ENCODE measurements at places on chromosomes 7 and 10.

DNA sequence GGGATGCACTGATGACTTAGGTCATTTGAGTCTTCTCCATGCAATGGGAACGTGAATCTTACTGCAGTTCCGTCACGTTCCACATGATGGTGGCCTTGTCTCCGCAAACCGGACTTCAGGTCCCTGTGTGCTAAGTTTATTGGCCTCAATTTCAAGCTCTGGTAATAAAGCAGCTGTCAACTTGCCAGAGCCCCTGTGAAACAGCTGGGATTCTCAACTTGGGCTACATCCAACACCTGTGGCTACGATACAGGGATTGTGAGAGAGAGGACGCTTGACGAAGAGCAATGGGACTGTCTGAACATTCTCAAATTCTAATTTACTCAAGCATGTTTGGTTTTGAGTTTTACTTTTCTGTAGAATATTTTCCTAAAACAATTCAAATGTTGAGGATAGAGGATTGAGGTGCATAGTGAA lies 174.2 kb downstream of the PTN start:
- no peak for DNase-seq

DNA sequence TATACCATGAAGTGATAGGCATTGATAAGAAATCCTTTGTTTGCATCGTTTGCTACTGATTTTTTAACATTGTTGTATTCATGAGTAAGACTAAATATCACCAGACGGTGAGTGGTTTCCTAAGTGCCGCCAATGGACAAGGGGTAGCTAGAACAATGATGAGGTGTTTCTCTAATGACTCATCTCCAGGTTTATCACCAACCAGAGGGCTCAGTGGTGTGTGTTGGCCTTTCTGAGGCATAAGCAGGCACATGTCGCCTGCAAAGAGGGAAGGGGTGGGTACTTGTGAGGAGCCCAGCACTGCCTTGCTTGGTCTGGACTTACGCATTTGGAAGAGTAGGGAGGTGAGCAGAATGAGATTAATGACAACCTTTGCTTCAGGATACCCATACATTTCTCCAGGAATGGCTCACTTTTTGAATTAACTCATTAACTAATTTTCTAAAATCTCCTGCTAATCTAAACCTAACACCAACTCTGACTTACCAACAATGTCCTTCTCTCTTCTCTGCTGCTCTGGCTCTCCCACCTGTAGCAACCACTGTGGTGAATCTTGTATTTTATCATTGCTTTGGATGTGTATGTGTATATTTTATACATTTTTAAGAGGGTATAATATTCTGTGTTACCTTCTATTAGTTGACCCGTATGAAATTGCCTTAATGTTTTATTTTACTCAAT lies 722.6 kb downstream of the GRID1 start:
- no peak for DNase-seq

DNA sequence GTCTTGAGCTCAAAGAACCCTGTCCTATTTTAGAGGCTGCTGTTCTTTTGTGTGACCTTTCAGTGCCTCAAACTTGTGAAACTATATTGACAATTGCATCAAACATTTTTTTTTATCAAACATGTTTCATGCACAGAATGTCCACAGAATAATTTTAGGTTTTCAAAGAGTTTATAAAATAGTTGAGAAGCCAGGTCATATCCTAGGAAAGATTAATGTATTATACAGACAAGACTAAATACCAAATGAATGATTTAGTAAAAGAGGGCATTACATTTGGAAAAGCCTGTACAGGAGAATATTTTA lies 67.0 kb downstream of the CDK6 start:
- no peak for DNase-seq

DNA sequence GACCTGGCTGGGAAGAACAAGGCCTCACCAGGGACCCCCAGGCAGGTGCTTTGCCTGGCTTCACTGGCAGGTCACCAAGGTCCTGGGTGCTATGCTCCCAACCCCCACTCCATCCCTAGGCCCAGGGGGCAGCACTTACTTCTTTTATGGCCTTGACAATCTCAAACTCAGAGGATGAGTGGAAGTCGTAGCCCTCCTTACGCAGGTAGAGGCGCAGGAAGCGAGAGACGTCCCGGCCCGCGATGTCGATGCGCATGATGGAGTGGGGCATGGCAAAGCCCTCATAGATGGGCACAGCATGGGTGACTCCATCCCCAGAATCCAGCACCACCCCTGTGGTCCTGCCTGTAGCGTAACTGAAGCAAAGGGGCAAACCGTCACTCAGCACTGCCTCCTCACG lies 18.5 kb downstream of the ACTR1A start:
- DNase-seq, result no peak

DNA sequence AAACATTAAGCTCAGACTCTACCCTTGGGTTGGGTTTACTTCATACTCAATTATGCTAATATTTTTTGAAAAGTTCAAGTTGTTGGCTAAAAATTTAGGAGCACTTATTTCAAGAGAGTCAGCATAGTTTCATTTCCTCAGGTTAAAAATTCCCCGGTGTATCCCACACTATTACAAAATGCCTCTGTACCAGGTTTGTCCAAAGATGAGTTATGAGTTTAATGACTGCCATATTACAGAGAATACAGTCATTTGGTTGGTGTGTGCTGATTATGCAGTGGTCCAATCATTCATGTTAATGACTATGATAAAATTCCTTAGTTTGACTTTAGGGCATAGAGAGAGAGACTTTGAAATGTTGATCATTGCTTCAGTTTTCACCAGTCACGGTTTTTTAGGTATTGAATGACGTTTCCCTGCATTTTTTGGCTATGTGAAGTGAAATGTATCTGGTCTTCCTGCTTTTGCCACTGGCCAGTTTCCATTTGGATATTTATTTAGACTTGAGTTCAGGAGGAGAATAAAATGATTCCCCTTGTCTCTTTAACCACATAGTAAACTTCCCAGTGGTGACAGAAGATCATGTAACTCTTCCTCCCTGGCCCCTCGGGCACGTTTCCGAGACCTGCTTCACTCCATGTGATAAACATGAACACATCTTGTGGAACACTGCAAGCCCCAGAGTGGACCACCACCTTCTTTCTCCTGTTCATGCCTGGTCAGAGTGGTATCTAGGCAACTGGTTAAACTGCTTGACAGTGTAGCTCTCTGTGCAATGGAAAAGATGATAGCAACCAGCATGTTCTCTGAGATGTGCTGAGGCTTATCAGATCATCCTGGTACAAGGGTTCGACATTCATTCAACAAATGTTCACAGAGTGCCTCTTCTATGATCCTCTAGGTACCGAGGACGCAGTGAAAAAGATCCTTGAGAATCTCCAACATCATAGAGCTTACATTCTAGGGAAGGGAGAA lies 153.6 kb downstream of the CACNB2 start:
- DNase-seq, result no peak

DNA sequence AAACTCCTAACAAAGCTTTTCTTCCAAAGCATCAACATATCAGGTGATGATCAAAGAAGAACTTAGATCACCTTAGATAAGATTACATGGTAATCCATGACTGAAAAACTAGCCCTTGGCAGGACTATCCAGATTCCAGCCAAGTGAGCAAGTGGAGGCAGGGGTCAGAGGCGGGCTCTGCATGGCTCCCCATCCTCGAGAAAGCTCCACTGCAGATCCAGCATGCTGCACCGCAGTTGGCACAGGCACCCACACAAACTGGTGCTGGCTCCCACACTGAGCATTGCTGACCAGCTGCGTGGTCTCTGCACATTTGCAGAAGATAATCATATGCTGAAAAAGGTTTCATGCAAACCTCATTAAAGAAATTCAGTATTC lies 10.1 kb downstream of the PSAP start:
- no peak for DNase-seq

- no peak for DNase-seq
These were observed 5.2 kb upstream of the YAE1 start for GRCh38 chr7:39560997-39561396.

GRCh38 chr7:46515844-46516590 lies 594.9 kb upstream of the IGFBP3 start:
- no peak for DNase-seq

DNA sequence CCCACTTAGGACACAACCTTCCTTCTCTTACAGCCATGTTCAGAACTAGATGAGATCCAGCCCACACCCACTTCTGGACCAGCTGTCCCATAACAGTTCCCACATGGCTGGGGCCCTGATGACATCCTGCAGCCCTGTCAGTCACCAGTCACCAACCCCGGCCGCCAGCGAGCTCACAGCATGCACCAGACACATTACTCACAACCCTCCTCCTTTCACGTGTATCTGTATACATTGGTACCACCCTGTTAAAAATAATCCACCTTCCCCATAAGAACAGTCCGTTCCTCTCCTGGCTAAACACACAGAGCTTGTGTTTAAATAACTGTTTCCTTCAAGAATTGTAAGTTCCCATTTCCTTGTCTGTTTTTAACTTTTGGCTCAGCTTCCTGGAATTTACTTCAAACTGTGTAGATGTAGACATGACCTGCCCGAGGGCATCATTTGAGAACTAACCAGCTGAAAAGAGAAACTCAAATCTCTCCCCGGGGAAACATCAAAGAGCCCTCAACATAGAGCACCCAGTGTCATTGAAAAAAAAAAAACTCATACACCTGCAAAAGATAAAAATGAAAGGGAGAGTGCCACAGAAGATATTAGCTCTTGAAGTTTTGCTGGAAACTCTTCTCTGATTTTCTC lies 26.0 kb upstream of the PRLHR start:
- peak; percentile 5 for DNase-seq

GRCh38 chr10:121503587-121504051 lies 94.6 kb downstream of the FGFR2 start:
- no peak for DNase-seq

- no peak for DNase-seq
These were observed 68.0 kb downstream of the NRBF2 start for GRCh38 chr10:63201118-63201517.

All from CD4-positive, alpha-beta T cell treated with Interleukin-12 subunit alpha and Interleukin-12 subunit beta, for 1 hour (primary cell).